ENCODE measurements at places on chromosomes 2 and 18.

- DNase-seq: no peak
Observed at GRCh38 chr2:219434718-219435525, at the start of gene SPEG. Gene SPEG (plus strand): TSS chr2:219434843. CDS start chr2:219434978, 135 bp downstream.

GRCh38 chr2:176130147-176130956, 847 bp downstream of the HOXD8 start:
- DNase-seq: no peak

DNA sequence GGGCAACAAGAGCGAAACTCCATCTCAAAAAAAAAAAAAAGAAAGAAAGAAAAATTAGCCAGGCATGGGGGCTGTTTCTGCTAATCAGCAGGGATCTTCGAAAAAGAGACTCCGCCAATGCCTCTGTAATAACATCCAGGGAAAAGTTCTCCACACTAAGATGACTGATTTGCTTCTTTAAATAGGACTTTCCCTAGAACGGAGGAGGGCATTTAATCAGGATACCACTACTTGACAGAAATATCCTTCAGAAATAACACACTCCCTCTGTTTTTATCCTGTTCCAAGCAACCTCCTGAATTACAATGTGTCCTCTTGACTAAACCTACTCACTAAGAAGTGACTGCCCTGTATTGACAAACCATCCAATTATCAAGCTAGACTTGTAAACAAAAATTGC, 21.7 kb downstream of the REV1 start:
- DNase-seq: no peak

DNA sequence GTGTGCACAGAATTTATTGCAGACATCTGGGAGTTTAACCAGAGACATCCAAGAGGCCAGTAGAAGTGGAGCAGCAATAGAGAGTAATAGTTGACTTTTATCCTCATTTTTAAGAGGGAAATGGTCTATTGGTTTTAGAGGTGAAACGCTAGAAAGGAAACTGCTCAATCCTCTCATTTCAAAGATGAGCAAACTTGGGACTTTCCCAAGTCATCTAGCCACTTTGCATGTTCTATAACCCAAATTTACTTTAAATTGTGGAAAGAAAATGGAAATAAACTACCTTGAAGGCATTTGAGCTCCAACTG, 601.7 kb downstream of the ARHGAP15 start:
- DNase-seq: no peak

- no peak for DNase-seq
Observed at GRCh38 chr2:132448331-132448730, 31.7 kb downstream of the GPR39 start.

DNA sequence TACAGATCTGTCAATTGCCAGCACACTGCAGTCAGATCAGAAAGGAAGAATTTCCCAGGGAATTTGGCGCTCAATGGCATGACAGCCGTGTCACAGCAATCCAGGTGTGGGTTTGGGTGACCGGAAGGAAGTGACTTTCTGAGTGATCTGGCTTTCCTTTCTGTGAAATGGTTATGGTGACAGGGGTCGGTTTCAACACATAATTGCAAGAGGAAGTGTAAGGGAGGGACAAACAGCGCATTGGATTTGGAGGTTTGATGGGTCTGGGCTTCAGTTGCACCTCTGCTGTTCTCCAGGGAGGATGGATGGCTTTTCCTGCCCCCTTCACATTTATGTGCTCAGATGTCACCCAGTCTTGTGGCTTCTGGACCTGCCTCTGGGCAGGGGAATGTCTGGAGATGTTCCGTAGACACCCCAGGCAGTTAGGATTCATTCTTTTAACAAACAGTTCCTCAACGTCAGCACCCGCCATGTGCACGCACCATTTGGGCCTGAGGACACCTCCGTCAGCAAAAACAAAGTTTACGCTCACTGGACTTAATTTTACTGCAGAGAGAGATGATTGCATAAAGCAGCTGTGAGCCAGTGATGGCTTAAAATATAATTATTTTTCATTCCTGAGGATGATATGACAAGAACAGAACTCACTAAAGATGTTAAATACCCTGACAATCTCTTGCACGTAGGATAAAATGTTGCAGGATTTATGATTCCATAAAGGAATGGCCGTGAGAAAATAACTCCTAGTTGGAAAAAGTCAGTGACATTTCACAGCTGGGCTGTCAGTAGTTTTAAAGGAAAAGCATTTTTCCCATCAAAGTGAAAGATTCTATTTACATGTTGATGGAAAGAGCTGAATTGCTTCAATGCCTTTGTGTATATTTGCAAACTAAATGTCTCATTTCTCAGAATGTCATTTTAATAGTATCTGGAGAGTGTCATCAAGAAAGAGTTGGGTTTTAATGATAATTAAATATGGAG, 36.9 kb downstream of the MBP start:
- DNase-seq: no peak

Data from stimulated activated CD4-positive, alpha-beta T cell treated with anti-CD3 and anti-CD28 coated beads, Interleukin-12 subunit alpha, Interleukin-12 subunit beta, amount 100 ng/mL, for 4 hours (primary cell).